Gastroesophageal sphincter (tissue), 4 donors: ENCODE measurements at places on chromosomes 13 and 19.
A peak's percentile ranks its signal among the peaks of the same experiment; 100 is the strongest.

- no peak for ATAC-seq
Observed at GRCh38 chr13:29143847-29144246, 323.7 kb downstream of the MTUS2 start.

GRCh38 chr19:42497492-42498168 is 30.7 kb downstream of the CEACAM1 start:
- no peak for ATAC-seq

- peak; percentile 75 for ATAC-seq
Observed at GRCh38 chr13:97124915-97125809, 97.0 kb upstream of the MBNL2 start.

- no peak for ATAC-seq
Observed at GRCh38 chr13:33528896-33529295, 243.3 kb upstream of the STARD13 start.

DNA sequence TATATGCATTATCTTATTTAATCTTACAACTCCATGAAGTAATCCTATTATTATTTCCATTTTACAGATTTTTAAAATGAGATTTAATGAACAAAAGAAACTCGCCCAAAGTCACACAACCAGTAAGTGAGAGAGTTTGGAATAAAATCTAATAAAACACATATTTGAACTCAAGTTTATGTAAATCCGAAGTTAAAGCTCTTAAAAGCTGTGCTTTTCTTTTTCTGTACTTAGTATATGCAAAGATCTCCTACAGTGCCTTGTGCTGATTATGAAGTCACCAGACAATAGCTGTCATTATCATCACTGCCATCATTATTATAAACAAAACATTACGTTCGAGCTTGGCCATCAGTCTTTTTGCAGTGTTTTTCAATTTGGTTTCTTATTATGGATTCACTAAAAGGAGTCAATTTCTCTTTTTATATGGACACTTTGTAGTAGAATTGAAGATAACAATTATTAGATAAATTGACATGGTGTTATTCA is 29.7 kb upstream of the ENOX1 start:
- no peak for ATAC-seq

GRCh38 chr13:94331281-94331680 is 148.2 kb downstream of the DCT start:
- ATAC-seq = no peak

DNA sequence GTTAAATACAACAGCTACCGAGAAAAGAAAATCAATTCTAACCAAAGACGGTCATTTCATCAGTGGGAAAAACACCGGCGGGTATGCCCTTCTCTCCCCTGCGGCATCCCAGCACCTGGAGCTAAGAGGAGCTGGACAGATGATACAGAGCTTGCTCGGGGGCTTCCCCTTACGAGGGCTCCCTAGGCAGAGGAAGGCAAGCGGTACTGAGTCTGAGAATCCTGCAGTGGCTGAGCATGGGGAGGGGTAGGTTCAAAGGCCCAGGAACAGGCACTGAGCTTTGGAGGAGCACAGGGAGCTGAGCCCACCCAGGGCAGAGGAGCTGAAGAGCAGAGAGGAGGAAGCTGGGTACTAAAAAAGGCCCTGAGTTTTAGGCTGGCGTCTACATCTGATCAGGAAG is 12.7 kb downstream of the STK24 start:
- no peak for ATAC-seq

DNA sequence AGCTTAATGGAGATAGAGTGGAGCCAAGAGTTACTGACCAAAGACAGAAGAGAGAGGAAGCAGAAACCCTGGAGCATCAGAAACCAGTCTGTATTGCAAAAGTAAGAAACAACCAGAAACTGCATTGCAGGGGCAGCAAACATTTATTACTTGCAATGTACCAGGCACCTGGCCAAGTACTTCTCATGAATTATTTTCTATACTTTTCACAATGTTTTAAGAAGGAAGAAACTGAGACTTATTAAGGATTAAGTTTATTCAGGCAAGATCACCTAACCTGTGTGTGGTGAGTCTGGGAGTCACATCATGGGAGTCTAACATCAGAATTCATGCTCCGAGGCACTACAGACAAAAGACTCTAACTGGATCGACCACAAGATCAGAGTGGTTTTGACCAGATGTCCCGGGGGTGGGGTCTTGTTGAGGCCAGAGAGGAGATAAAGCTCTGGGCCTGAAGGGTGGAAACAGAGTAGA is 47.4 kb downstream of the TNFRSF19 start:
- no peak for ATAC-seq

DNA sequence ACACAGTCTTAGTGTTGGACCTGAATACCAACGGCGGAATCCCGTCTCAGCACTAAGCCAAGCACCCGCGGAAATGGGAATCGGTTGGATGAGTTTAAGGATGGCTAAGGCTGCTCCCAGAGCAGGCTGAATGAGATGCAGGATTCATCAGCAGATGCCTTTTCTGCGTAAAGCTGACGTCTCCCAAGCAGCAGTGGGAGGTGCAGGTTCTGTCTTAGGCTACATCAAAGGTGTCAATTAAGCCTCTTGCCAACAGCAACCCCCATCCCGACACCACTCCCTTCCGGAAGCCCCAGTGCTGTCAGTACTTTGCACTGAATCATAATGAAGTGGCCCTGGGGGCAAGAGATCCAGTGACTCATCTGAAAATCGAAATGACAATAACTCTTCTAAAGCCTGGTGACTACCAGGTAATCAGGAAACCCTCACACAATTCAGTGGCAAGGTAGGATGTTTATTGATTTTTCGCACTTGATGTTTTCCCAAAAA is 275.6 kb downstream of the DCLK1 start:
- no peak for ATAC-seq

DNA sequence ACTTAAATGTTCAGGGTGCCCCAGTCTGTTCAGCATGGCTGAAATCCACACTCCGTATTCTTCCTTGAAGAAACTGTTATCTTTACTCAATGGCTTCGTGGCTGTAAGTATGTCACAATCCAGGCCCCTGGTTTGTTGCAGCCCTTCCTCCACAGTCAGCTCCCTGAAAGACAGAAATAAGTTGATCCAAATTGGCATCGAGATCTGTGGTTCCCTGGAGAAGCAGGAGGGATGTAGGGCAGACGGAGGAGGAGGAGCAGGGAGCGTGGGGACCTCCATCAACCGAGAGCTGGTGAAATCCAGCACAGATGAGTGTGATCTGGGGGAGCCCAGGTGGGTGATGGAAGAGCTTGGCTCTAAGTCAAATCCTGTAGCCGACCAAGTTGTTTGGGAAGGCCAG is 304 bp downstream of the TSPAN16 start:
- peak; percentile 40 for ATAC-seq

- ATAC-seq = no peak
Observed at GRCh38 chr13:41700790-41701310, 243.5 kb downstream of the RGCC start.

GRCh38 chr13:80740071-80740470 is 399.1 kb upstream of the SPRY2 start:
- no peak for ATAC-seq

DNA sequence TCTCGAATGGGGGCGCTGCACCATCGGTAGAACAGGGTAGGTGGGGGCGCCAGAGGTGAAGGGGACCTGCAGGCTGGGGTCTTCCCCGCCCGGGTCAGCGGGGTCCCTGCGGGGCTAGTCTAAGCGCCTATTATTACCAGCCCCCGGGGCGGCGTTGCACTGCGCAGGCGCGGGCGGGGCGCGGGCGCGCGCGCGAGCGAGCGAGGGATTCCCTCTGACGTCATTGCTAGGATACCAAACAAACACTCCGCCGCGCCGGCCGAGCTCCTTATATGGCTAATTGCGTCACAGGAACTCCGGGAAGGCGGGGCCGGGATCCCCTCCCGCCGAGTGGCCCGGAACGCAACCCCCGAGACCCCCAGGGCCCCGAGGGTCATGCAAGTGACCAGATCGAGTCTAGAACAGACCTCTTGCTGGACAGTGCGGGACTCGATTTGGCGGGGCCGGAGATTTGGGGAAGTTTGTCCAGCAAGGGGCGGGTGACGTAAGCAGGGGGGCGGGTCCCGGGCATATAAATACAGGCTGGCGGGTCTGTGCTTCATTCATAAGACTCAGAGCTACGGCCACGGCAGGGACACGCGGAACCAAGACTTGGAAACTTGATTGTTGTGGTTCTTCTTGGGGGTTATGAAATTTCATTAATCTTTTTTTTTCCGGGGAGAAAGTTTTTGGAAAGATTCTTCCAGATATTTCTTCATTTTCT is at the start of gene FOSB:
TSS of gene FOSB (plus strand) at position 541 of the 703 bp plus-strand sequence. CDS start 591 bp downstream, outside the sequence.
- ATAC-seq = peak; percentile 63

GRCh38 chr13:25699056-25699455 is 327.3 kb downstream of the ATP8A2 start:
- no peak for ATAC-seq

GRCh38 chr19:2240881-2241760 is 4.5 kb downstream of the SF3A2 start:
- ATAC-seq = no peak

DNA sequence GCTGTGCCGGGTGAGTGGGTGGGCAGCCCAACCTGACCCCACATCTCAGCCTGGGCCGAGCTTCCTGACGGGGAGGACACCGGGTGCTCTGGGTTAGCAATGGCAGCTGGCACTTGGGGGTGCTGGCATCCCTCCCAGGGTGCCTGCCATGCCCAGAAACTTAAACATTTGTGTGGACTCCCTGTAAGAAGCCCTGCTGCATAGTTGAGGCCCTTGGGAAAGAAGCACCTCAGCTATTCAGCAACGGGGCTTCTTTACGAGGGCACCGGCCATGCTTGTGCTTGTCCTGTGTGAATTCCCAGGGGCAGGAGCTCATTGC is 33.8 kb upstream of the MEDAG start:
- no peak for ATAC-seq

DNA sequence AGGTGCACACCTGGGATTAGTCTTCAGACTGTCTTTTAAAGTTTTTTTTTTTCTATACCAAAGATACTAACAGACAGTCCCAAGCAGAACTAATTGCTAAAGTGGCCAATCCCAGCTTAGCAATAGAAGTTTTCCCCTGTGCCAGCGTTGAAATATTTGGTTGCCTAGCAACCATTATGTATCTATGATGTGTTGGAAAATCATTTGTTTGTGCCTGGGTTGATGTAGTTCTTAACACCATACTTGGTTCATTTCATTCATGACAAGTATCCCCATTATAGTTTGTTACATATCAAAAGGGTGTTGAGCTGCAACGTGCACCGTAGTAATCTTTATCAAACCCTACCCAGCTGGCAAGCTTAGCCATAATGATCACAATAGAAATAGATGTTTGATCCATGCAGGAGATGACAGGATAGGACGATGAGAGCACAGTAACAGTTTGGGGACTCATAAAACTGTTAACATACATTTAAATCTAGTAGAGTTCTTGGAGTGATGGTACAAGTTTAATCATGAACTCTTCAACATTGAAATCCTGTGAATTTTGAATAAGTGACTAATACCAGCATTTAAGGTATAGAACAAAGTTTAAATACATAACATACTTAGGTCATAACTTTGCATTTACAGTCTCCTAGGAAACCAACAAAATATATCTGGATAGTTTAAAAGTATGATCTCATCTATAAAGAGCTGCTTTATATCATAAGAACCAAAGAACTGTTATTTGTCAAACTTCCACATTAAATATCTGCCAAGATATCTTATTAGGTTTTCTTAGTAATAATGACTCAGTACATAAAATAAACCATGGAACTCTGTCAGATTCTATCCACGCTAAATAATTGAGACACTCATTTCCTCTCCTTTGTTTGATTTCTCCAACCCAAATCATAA is 73.4 kb downstream of the MBNL2 start:
- no peak for ATAC-seq

GRCh38 chr13:105442949-105443699 is 1092.3 kb downstream of the EFNB2 start:
- peak; percentile 81 for ATAC-seq

DNA sequence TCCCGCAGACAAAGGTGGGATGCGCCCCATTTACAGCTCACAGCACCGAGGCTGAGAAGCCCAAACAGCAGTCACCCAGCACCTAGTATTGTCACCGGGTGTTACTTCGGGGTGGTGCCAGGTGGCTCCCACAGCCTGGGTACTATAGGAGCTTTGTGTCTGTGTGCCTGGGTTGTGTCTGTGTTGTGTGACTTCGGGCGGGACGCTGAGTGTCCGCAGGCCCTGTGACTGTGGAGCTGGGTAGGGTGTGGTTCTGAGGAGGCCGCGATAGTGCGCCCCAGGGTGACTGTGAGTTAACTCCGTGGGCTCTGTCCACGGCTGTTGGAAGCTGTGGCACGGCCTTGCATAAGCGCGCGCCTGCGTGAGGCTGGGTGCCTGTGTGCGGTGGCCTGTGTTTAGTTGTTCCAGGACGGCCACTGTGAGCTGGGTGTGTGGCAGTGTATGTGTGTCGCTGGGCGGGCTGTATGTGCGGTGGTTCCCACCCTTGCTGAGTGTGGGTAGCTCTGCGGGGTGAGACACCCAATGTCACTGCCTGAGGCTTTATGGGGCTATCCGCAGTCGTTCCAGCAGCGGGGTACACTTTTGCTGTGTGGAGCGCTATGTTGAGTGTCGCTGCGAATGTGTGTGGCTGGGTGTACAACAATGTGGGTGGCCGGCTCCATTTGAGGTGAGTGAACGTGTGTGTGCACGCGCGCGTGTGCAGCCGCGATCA is 559 bp upstream of the SSBP4 start:
- peak; percentile 6 for ATAC-seq

- no peak for ATAC-seq
Observed at GRCh38 chr19:50418176-50419021, at the start of gene SPIB. SPIB (plus strand) TSS chr19:50418938; CDS start chr19:50418963, 25 bp downstream.

- no peak for ATAC-seq
Observed at GRCh38 chr19:29837996-29838395, 26.2 kb downstream of the CCNE1 start.
